Kidney (tissue), 22 donors: ENCODE measurements at places on chromosomes 2 and 18.

GRCh38 chr2:85590950-85591349, 4.6 kb upstream of the RNF181 start:
- H3K4me1 ChIP-seq: peaks cover 11% of the 10 kb centered on the region
- H3K36me3 ChIP-seq: no peaks in the 10 kb centered on the region
- peak overlapping the region; percentile 43 for H3K27ac ChIP-seq
- no peak for DNase-seq
- no peaks in the 10 kb centered on the region for H3K27me3 ChIP-seq

- no peaks in the 10 kb centered on the region for H3K4me1 ChIP-seq
- no peak overlapping the region for H3K27ac ChIP-seq
- no peak for DNase-seq
- no peaks in the 10 kb centered on the region for H3K36me3 ChIP-seq
- H3K4me3 ChIP-seq: no peak overlapping the region
Observed at GRCh38 chr2:3731829-3732228, 28.5 kb downstream of the DCDC2C start.

- H3K4me3 ChIP-seq: no peak overlapping the region
- H3K4me1 ChIP-seq: no peaks in the 10 kb centered on the region
- no peak overlapping the region for H3K27ac ChIP-seq
Observed at GRCh38 chr2:3159782-3160545, 217.7 kb downstream of the EIPR1 start.

DNA sequence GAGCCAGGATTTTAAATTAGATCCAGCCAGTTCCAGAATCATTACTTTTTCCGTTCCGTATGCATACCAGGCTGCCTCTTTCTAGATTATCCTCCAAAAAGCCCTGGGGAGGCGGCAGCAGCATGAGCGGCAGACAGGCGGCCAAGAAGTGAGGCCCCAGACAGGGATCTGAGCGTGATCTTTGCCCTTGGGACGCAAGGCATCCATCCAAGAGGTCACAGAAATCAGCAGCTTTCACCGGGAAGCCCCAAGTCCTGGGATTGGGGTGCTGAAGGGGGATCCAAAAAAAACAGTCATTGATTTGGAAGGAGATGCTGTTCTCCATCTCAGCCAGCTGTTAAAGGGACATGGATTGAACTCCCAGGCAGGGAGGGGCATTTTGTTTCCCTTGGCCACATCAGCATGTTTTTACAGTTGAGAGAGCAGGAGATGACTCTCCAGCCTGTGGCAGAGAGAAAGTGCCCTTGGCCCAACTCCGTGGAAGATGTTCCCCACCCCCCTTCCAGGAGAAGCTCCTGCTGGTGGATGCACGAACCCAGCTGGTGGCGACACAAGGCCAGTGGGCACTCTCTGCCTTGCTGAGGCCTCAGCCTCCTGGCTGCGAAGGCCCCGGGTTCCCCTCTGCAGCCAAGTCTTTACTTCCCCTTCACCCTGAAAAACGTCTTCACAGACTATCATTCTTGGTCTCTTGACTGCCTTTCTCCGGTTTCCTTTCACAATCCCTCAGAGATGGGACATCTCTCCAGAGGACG, 265.6 kb downstream of the ANAPC1 start:
- no peak overlapping the region for H3K4me3 ChIP-seq
- peaks cover 9% of the 10 kb centered on the region for H3K4me1 ChIP-seq
- peak; percentile 63 for DNase-seq
- no peaks in the 10 kb centered on the region for H3K36me3 ChIP-seq
- H3K27ac ChIP-seq: peak overlapping the region; percentile 47

GRCh38 chr2:46555011-46555410, 75.6 kb downstream of the TMEM247 start:
- H3K36me3 ChIP-seq: peaks cover 2% of the 10 kb centered on the region
- H3K27ac ChIP-seq: no peak overlapping the region
- no peaks in the 10 kb centered on the region for H3K4me1 ChIP-seq
- no peak overlapping the region for H3K4me3 ChIP-seq
- no peak for DNase-seq

- no peaks in the 10 kb centered on the region for H3K4me1 ChIP-seq
- H3K27me3 ChIP-seq: no peaks in the 10 kb centered on the region
- peak; percentile 52 for DNase-seq
- H3K27ac ChIP-seq: no peak overlapping the region
Observed at GRCh38 chr2:127735044-127735443, 33.7 kb downstream of the SFT2D3 start.

DNA sequence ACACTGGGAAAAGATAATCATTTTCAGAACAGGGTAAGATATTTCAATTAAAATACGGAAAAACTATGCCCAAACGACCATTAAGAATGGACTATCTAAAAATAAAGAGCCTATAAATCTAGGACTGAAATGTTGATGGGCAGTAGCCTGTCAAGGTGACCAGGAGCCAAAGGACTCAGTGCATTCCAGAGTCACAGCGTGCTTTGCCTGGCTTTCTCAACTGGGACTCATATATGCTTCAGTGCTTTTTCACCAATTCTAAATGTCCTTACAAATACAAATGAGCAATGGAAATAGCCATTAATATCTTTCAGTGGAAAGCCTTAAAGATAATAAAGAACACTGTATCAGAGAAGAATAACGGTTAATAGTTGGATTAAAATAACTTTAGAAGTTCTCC, 35.4 kb downstream of the PREPL start:
- peaks cover 10% of the 10 kb centered on the region for H3K4me1 ChIP-seq
- peaks cover 24% of the 10 kb centered on the region for H3K36me3 ChIP-seq
- DNase-seq: peak; percentile 56
- H3K4me3 ChIP-seq: no peak overlapping the region

- no peak for DNase-seq
- H3K4me1 ChIP-seq: no peaks in the 10 kb centered on the region
- H3K27me3 ChIP-seq: no peaks in the 10 kb centered on the region
- H3K4me3 ChIP-seq: no peak overlapping the region
- no peak overlapping the region for H3K27ac ChIP-seq
- no peaks in the 10 kb centered on the region for H3K36me3 ChIP-seq
Observed at GRCh38 chr2:17069564-17069963, 403.9 kb upstream of the CYRIA start.

GRCh38 chr2:103605071-103605780, 843.4 kb downstream of the TMEM182 start:
- peak; percentile 0 for DNase-seq
- no peak overlapping the region for H3K4me3 ChIP-seq
- no peak overlapping the region for H3K27ac ChIP-seq
- H3K4me1 ChIP-seq: no peaks in the 10 kb centered on the region
- no peaks in the 10 kb centered on the region for H3K27me3 ChIP-seq
- no peaks in the 10 kb centered on the region for H3K36me3 ChIP-seq

- no peaks in the 10 kb centered on the region for H3K4me1 ChIP-seq
- H3K27ac ChIP-seq: no peak overlapping the region
- H3K27me3 ChIP-seq: no peaks in the 10 kb centered on the region
- DNase-seq: peak; percentile 81
- H3K4me3 ChIP-seq: no peak overlapping the region
- no peaks in the 10 kb centered on the region for H3K36me3 ChIP-seq
Observed at GRCh38 chr2:136025057-136025973, 39.9 kb upstream of the DARS1 start.

GRCh38 chr2:186927185-186927866, 78.4 kb upstream of the ZSWIM2 start:
- H3K36me3 ChIP-seq: no peaks in the 10 kb centered on the region
- no peaks in the 10 kb centered on the region for H3K4me1 ChIP-seq
- no peaks in the 10 kb centered on the region for H3K27me3 ChIP-seq
- no peak overlapping the region for H3K4me3 ChIP-seq
- DNase-seq: no peak

DNA sequence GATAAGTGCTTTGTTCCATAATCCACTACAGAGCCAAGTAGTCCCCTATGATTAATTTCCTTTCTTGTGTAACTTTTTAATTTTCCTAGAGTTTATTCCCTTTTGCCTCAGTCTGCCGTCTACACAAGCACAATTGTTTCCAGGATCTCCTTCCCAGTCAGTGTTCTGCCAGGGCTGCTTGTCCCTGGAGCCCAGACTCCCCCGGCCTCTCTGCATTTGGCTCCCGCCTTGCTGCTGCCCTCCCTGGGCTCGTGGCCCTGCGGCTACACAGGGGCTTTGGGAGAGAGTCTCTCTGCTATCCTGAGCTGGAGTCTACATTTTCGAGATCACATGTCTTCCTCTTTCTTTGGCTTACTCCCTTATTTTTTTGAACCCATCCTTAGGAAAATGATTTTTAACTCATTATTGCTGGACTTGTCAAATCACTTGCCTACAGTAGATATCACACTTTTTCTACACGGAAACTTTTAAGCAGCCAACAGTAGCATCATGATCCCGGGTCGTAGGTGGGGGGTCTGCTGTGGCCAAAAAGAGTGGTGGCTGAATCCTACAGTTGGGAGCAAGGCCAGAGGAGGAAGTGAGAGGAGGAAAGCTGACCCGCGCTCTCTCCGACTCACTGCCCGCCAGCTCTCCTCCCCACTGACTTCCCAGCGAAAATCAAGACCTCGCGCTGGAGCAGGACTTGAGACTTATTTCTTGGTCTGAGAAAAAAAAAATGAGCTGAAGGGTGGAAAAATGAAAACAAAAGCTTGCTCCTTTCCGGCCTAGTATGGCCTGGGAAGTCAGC, 9.4 kb downstream of the FBLN7 start:
- no peaks in the 10 kb centered on the region for H3K27me3 ChIP-seq
- no peaks in the 10 kb centered on the region for H3K4me1 ChIP-seq
- no peak overlapping the region for H3K27ac ChIP-seq
- peak; percentile 40 for DNase-seq
- H3K36me3 ChIP-seq: no peaks in the 10 kb centered on the region

DNA sequence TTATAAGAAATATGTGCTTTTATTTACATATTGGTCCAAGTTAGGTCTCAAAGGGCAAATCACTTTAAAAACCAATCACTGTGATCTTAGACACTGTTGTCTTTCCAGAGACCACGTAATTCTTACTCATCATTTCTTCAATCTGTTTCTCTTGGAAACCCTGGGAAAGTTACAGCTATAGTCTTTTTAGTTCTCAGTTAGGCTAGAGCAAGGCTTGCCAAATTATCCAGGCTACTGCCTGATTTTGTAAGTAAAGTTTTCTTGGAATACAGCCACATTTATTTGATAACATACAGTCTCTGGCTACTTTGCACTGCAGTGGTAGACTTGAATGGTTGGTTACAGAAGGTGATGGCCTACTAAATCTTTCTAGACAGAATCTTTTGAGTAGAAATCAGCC, 106.0 kb downstream of the KIAA1328 start:
- H3K4me1 ChIP-seq: no peaks in the 10 kb centered on the region
- H3K27ac ChIP-seq: no peak overlapping the region
- DNase-seq: no peak
- no peaks in the 10 kb centered on the region for H3K27me3 ChIP-seq
- no peaks in the 10 kb centered on the region for H3K36me3 ChIP-seq

DNA sequence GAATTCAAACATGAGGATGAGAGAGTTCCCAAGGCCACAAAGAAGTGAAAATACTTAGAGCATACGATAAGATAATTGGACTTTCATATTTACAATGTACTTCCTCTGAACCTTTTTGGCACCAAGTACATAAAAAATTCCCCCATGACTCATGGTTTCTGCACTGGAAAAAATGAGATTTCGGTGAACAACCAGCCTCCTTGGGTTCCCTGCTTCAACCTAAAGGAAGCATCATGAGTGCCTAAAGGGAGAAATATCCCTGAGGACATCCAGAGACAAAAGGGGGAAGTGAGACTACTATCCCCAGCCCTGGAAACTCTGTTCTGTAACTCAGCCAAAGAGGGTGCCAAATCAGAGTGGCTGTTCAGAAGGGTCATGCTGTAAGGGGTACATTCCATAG, 562.7 kb upstream of the SLC39A10 start:
- H3K4me1 ChIP-seq: no peaks in the 10 kb centered on the region
- no peaks in the 10 kb centered on the region for H3K36me3 ChIP-seq
- no peak overlapping the region for H3K4me3 ChIP-seq
- no peak overlapping the region for H3K27ac ChIP-seq
- DNase-seq: no peak

GRCh38 chr2:26605195-26605998, 35.8 kb downstream of the CIB4 start:
- no peak for DNase-seq
- no peak overlapping the region for H3K4me3 ChIP-seq
- H3K4me1 ChIP-seq: no peaks in the 10 kb centered on the region

DNA sequence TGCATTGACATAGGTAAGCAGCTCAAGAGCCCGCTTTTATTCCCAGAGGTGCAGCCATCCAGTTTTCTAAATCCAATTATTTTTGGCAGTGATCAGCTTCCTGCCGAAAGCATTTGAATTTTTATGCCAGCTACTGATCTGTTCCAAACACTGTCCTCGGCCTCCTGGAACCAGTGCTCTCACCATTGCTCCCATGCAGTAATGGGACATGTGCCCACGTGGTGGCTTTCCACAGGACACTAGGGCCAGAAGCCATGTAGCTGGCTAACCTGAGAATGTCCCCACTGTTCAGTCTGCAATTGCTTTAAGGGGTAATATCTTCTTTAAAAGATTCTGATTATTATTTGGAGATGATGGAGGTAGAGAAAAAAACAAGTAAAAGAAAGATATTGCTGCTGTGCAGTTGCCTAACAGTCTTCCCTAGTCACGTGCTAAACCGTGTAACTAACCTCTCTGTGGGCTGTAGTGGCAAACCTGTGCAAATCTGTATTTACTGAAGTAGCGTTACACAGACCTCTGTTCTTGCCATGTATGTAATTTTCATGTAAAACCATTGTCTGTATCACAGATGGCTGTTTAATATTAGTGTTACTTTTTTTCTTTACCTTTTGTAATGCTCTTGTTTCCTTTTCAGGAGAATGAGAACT, 13.0 kb downstream of the GRHL1 start:
- no peak for DNase-seq
- no peak overlapping the region for H3K27ac ChIP-seq
- H3K4me3 ChIP-seq: no peak overlapping the region

DNA sequence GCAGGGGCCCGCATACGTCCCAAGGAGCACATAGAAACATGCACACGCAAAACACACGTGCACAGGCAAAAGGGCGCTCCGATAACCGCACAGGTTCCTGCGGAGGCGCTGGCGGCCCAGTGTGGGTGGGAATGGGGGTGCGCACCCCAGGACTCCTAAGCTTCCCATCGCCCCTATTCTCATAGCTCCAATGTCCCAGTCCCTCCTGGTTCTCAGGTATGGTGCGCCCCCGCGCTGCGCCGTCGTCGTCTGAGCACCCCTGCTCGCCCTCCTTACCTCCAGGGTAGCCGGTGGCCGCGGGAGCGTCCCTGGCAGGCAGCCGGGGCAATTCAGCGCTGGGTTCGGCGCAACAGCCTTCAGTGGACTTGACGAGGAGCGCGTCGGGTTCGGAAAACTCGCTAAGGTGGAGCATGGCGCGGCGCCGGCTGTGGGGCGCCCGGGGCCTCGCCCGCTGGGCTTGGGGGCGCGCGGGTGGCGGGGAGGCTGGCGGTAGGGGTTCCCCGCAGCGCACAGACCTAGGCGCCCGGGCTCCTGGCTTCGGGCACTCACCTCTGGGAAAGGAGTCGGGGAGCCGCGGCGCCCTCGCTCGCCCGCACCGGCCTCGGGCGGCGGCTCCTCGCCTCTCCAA, 328 bp downstream of the EGR4 start:
- peaks cover 41% of the 10 kb centered on the region for H3K27me3 ChIP-seq
- peaks cover 4% of the 10 kb centered on the region for H3K4me1 ChIP-seq
- no peak for DNase-seq

- H3K27ac ChIP-seq: no peak overlapping the region
- no peaks in the 10 kb centered on the region for H3K4me1 ChIP-seq
- no peaks in the 10 kb centered on the region for H3K27me3 ChIP-seq
- no peak overlapping the region for H3K4me3 ChIP-seq
- H3K36me3 ChIP-seq: no peaks in the 10 kb centered on the region
Observed at GRCh38 chr18:27699137-27699536, 477.8 kb downstream of the CDH2 start.

- H3K27ac ChIP-seq: peak within 1 kb of the TSS; percentile 76
- peak within 1 kb of the TSS; percentile 84 for H3K4me3 ChIP-seq
- no peaks in the 10 kb centered on the region for H3K27me3 ChIP-seq
- H3K4me1 ChIP-seq: no peaks in the 10 kb centered on the region
- peak; percentile 68 for DNase-seq
Observed at GRCh38 chr2:9474361-9475057, at the start of gene IAH1. TSS of gene IAH1 (plus strand) at chr2:9474551. CDS start at chr2:9474567, 16 bp downstream.
